Skin of body (tissue), 3 donors: ENCODE measurements at places on chromosomes 1 and 21. TPM values are rescaled to one million over a fixed set of nuclear protein-coding genes. Genes with fewer than 3 reads are reported as not detected.
A peak's percentile ranks its signal among the peaks of the same experiment; 100 is the strongest.

GRCh38 chr1:66295803-66296202 is 238.2 kb upstream of the SGIP1 start:
- DNase-seq = no peak

DNA sequence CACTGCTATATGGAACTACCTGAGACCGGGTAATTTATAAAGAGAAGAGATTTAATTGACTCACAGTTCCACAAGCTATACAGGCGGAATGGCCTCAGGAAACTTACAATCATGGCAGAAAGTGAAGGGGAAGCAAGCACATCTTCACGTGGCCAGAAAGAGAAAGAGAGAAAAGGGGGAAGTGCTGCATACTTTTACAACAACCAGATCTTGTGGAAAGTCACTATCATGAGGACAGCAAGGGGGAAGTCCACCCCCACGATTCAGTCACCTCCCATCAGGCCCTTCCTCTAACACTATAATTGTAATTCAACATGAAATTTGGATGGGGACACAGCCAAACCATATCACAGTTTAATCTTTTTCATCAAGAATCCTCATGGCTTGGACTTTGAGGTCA is 339.2 kb upstream of the AJAP1 start:
- DNase-seq = no peak

- DNase-seq = no peak
Measured at GRCh38 chr21:16309250-16309971, 579.6 kb downstream of the USP25 start.

- no peak for DNase-seq
Measured at GRCh38 chr1:156026588-156026987, 5.8 kb upstream of the SSR2 start.

- no peak for DNase-seq
Measured at GRCh38 chr1:241716915-241717656, 65.0 kb downstream of the WDR64 start.

GRCh38 chr1:21362096-21362495 is 71.8 kb upstream of the ECE1 start:
- no peak for DNase-seq

GRCh38 chr1:153494976-153495535 is 34.6 kb upstream of the S100A7 start:
- DNase-seq = peak; percentile 39

- DNase-seq = no peak
Measured at GRCh38 chr1:96291468-96291867, 430.1 kb upstream of the PTBP2 start.

- DNase-seq = no peak
Measured at GRCh38 chr1:117013309-117013858, 11.8 kb downstream of the CD101 start.

DNA sequence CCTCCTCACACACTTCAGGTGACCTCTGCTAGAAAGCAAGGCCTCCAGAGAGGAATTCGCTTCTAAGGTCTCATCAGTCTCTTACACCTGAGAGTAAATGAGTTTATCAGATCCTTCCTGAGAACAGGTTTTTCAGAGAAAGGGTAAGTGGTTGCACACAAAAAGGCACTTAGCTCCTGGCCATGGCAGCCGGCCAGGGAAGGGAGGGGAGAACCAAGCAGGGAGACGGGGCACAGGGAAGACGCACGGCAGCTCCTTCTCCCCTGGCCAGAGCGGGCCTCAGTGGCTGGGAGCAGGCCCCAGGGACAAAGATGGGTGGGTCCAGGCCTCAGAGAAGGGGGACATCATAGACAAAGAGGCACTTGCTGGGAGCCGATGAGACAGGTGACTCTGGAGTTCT is 3.6 kb upstream of the TNNT2 start:
- DNase-seq = peak; percentile 3

DNA sequence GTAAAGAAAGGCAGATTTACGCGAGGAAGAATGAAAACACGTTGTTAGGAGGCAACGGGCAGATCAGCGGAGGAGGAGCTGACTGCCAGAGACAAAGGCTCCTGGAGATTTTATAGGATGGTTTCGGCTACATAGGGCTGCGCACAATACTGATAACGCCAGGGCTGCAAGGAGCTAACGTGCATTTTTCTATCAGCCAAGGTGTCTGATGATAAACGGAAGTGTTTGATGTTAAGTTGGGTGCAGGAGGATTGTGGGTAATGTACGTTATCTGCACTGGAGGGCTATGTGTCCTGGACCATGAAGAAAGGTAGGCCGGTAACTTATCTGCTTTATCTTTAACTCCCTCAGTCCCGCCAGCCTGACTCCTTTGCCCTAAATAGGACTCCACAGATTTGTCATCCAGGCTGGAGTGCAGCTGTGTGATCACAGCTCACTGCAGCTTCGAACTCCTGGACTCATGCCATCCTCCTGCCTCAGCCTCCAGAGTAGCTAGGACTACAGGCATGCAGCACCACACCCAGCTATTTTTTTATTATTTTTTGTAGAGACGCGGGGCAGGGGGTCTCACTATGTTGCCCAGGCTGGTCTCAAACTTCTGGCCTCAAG is 29.6 kb downstream of the SETD4 start:
- DNase-seq = no peak

GRCh38 chr1:21541835-21542234 is 32.6 kb downstream of the ALPL start:
- peak; percentile 37 for DNase-seq

DNA sequence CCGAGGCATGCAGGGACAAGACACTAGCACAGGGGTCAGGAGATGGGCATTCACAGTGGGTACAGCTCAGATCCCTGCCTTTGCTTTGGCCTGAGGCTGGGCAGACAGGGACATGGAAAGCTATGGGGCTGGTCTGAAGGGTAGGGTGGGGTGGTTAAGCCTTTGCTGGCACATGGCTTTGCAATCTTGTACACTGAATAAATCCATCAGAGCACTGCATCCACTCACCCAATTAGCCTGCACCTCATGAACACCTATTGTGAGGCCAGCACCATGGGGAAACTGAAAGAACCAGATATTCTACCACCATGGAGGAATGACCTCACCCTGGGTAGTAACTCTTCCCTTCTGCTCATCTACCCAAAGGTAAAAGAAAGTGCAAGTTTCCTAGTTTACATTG is 199.6 kb upstream of the LMO4 start:
- DNase-seq = no peak

DNA sequence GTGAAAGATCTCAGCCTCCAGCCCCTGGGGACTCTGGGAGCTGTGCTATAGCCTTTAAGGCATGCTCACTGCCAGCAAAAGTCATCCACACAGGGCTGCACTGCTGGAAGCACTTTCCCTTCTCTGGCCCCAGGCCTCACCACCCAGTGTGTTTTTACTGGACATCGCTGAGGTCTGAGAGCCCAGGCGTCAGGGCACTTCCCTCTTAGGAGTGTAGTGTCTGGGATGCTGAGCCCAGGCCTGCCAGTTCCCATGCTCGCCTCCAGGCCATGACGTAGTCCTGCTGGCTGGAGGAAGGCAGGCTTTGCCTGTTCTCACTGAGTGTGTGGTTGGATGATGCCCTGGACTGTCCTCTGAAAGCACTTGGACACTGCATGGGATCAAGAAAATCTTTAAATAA is 101.2 kb downstream of the GDAP2 start:
- no peak for DNase-seq

DNA sequence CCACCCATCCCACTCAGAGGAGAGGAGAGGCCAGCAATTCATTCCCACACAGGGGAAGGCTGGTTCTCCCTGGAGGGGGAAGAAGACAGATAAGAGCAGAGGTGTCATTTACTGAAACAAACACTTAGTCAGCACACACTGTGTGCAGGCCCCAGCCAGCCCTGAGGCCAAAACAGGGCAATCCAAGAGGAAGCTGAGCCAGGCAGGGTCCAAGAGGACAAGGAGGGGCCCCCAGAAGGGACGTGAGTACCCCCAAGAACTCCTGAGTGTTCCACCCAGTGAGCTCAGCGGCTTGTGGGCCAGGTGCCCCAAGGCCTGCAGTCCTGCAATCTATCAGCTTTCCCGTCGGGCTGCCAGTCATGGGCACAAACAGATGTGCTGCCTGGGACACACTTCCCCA is 15.8 kb downstream of the ADGRB2 start:
- no peak for DNase-seq

Gene PLA2G2D
- not detected for total RNA-seq

Gene SMIM1
- 2.5 TPM for total RNA-seq

Gene ERICH3
- 0.10 TPM for total RNA-seq

Gene SERBP1
- total RNA-seq = 210 TPM

Gene NBL1
- 34.6 TPM for total RNA-seq

Gene ARHGEF16
- total RNA-seq = 5.4 TPM

Gene KIF2C
- total RNA-seq = 10.1 TPM
